RPMI7951 (cell line): ENCODE measurements at places on chromosomes 13 and 19. TPM values are rescaled to one million over a fixed set of nuclear protein-coding genes. Genes with fewer than 3 reads are reported as not detected.

ACER1 gene
- total RNA-seq, result not detected in 2 replicates

- DNase-seq, result no peak
These were observed 9.4 kb downstream of the C3 start for GRCh38 chr19:6711078-6711361.

PEX11G gene
- total RNA-seq, result 0.36 and 3.2 TPM in 2 replicates

DNA sequence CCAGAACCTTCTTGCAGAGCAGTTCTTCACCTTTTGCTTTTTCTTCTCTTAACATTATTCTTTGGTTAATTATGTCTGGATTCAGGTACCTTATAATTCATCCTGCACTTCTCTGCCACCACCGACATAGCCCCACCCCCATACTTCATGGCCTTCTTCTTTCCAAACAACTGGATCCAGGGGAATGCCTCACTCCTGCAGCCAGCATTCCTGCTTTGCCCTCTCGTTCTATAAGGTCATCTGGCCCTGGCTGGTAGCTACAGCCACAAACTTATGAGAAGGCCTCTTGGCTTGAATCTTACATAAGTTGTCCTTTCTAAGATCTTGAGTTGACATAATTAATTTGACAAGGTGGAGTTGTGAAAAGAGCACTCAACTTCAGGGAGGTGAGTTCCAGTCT lies 84.1 kb upstream of the FRY start:
- DNase-seq, result no peak

ZNF253 gene
- 4.3 and 7.6 TPM in 2 replicates for total RNA-seq

DNA sequence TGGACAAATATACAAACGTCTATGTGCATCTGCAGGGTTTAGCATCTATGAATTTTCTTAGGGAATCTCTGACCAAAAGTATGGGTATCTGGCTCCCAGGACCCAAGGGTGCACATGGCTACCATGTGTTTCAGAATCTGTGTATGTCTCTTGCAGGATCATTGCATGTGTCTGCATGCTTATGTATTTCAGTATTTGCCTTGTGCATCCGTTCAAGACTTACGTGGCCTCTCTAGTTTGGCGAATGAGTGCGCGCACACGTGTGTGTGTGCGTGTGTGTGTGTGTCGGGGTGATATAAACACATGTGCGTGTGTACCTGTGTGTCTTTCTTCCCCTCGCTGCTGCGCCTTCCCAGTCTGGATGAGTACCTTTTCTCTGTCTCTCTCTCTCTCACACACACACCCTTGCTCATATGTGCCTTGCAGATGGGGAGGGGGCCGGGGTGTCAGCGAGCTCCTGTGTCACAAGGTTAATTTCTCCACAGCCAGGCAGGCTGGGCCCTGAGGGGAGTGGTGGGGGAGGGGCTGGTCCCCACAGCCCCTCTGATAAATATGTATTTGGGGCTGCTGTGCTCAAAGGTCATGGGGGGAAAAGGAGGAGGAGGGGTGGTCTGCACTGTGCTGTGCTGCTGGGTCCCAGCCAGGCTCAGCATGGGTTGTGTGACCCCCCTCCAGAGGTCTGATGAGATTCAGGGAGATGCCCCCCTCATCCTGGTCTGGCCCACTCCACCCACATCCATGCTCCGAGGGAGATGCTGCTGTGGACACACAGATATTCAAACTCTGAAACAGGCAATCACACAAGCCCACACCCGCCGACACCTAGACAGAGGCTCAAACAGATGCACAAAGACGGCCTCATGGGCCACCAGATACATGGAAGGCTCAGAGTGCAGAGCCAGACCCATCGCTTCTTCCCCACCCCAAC lies 37.5 kb upstream of the POU2F2 start:
- DNase-seq, result no peak

OR4F17 gene
- total RNA-seq, result not detected in 2 replicates
